ENCODE measurements at places on chromosomes 3 and 15.

GRCh38 chr3:32372213-32372490 is 19.5 kb upstream of the CMTM7 start:
- no peak for DNase-seq

- no peak for DNase-seq
Measured at GRCh38 chr3:112747624-112748023, 99.0 kb downstream of the CD200R1L start.

GRCh38 chr3:61200270-61200669 is 51.0 kb downstream of the FHIT start:
- DNase-seq, result no peak

GRCh38 chr15:33780011-33780768 is 188.1 kb upstream of the CHRM5 start:
- no peak for DNase-seq

GRCh38 chr3:24400015-24400414 is 94.6 kb downstream of the THRB start:
- DNase-seq, result no peak

DNA sequence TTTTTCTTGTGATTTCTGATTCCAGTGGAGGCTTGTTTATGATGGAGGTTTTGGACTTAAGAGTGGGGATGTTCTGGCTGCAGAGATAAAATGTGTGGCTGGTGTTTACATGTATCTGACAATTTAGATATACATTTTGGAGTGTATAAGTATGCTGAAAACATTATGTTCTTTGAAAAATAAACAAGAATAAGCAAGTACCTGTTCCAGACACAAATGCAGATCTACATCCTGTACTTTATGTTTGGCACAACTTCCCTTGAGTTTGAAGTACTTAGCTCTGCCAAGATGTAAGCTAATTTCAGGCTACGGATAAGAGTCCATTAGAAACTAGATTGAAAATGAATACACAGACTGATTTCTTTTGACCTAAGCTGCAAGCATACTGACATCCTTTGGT is 277.2 kb downstream of the CHST2 start:
- DNase-seq, result no peak

- DNase-seq, result no peak
Measured at GRCh38 chr15:63136742-63137141, 15.1 kb downstream of the LACTB start.

- DNase-seq, result no peak
Measured at GRCh38 chr3:155594526-155595187, 150.2 kb downstream of the PLCH1 start.

DNA sequence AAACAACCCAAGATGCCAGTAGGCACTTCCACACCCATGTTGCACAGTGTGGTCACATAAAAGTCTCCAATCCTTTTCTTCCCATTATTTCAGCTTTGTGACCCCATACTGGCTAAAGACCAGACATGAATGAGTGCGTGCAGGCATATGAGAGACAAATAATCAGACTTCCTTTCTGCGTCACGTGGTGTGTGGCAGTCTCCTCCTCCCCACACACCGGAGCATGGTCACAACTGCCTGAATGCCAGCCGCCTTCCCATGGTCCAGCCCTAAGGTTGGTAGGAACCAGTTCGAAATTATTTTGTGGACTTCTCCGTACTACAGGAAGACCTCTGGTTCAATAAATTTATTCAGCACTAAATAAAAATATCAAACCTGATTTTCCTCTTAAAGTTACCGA is 65.5 kb downstream of the VGLL4 start:
- DNase-seq, result no peak

- no peak for DNase-seq
Measured at GRCh38 chr15:70892912-70893560, 410 bp downstream of the LRRC49 start.

- no peak for DNase-seq
Measured at GRCh38 chr15:95024351-95024750, 793.0 kb downstream of the MCTP2 start.

- DNase-seq, result no peak
Measured at GRCh38 chr3:2041931-2042330, 56.7 kb upstream of the CNTN4 start.

- DNase-seq, result no peak
Measured at GRCh38 chr3:29156086-29156715, 124.7 kb upstream of the RBMS3 start.

DNA sequence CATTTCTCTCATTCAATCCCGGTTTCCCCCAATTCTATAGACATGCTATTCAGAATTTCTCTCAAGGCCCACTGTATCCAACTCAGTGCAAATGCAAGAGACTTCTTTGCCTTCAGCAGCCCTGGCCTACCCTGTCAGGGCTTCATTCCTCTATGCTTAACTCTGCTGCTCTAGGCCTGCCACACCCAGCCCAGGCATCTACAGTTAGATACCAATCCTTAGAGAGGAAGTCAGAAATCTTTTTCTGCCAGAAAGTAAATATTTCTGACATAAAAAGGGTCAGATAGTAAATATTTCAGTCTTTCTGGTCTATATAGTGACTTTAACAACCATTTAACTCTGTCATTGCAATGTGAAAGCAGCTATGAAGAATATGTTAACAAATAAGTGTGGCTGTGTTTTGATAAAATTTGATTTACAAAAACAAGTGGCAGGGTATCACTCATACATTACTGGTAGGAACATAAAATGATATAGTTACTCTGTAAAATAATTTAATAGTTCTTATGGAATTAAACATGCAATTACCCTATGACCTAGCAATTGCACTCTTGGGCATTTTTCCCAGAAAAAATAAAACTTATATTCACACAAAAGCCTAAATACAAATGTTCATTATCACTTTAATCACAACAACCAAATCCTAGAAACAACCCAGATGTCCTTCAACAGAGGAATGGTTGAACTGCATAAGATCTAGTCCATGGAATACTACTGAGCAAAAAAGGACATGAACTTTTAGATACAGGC is 942.0 kb downstream of the SQOR start:
- DNase-seq, result peak; percentile 8

GRCh38 chr3:23455084-23455483 is 252.0 kb downstream of the UBE2E2 start:
- DNase-seq, result peak; percentile 64

DNA sequence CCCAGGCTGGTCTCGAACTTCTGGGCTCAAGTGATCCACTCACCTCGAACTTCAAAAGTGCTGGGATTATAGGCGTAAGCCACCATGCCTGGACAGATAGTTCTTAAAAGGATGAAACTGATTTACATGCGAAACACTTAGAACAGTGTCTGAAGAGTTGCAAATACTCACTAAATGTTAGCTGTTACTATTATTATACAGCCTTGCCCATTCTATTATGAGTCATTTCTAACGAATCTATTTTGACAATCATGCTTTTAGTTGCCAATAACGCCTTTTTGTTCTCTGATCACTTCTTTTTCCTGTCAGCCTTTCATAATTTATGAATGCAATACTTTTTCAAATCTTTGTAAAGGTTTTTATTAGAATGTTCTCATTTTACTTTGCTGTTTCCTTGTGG is 112.7 kb downstream of the SNRK start:
- no peak for DNase-seq

- no peak for DNase-seq
Measured at GRCh38 chr3:4797201-4797705, 182.0 kb upstream of the BHLHE40 start.

DNA sequence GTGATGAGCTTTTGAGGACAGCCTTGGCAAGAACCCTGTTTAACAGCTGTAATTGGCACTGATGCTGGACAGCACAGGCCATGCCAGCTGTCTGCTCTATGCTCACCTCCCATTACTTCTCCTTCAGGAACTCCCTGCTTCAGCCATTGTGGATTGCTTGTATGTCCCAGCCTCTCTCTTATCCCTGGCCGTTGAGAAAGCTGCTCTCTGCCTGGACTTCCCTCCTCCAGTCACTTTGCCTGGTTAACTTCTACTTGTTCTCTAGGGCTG is 444.5 kb downstream of the EPHB1 start:
- no peak for DNase-seq

DNA sequence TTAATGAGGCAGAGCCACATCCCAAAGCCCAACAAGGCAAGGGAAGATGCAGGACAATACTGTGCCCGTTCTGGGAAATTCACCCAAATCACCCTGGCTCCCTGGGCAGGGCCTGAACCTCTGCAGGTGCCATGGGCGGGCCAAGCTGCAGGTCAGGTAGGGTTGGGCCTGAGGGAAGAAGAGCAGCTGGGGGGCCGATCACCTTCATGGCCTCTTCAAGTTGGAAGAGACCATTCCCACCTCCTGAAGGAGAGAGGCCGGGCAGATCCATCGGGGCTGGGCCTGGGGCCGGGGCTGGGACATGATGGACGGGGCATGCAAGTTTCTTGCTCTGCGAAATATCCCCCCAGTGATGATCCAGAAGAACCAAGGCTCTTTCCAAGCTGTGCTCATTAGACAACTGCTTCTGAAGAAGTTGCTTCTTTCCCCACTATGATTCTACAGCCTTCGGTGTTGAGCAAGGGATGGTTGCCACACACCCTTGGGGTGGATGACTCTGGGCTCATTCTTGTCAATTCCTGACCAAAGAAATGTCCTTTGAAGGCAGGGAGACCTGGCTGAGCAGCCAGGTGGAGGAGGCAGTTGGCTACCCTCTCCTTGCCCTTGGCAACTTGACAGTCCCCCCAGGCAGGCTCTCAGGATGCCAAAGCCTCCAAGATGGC is 38.2 kb downstream of the KLHL25 start:
- no peak for DNase-seq

- no peak for DNase-seq
Measured at GRCh38 chr3:100228247-100228646, 32.5 kb upstream of the TBC1D23 start.

GRCh38 chr3:102374863-102375634 is 59.8 kb upstream of the ZPLD1 start:
- no peak for DNase-seq

DNA sequence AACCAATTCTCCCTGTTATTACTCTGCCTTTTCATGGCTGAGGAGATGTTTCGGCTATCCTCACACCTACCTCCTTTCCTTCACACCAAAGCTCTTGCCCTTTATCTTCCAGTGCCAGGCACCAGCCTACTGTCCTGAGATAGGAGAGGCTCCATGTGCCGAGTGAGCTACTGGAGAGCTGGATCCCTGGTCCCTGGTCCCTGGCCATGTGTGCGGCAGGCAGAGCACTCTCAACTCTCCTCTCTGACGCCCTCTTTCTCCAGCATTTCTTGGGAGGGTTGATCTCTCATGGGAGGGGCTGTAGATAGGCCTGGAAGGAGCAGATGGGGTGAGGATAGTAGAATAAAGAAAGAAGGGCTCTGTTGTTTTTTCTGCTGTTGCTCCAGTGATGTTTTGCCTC is 277.1 kb upstream of the UMPS start:
- DNase-seq, result no peak

GRCh38 chr3:119582178-119582577 is 2.9 kb downstream of the ADPRH start:
- no peak for DNase-seq

GRCh38 chr3:33052671-33053070 is 44.3 kb downstream of the GLB1 start:
- DNase-seq, result no peak

GRCh38 chr15:64100958-64101357 is 5.2 kb downstream of the SNX1 start:
- no peak for DNase-seq

GRCh38 chr15:63611177-63611576 is 14.0 kb downstream of the FBXL22 start:
- DNase-seq, result no peak

DNA sequence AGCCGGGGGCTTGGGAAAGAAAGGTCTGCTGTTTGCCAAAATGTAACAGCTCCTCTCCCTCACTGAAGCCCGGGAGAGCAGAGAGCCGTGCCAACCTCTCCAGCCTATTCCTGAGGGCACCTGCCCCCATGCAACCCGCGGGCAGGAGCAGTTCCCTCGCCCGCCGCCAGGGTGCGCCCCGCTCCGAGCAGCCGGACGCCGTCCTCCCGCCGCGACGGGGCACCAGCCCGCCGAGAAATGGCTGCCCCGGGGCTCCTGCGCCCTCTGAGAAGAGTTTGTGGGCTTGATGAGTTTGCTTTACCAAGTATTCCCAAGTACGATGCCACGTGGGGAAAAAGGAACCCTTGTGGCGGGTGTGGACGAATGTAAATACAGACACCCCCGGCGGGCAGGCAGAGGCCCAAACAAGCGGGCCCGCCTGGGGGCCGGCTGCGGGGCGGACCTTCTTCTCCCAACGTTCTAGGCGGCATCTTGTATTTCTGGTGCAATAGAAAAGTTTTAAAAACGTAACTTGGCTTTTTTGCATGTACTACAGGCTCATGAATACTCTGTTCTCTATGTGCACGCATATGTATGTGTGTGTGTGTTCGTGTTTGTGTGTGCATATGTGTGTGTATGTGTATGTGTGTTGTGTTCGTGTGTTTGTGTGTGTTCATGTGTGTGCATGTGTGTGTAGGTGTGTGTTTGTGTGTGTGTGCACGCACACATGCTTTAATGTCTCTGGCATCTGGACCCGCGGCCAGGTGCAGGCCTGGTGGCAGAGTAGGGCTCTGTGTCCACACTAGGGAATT is 162.9 kb downstream of the CHSY1 start:
- DNase-seq, result no peak

GRCh38 chr15:96629511-96629910 is 299.0 kb downstream of the NR2F2 start:
- no peak for DNase-seq

GRCh38 chr15:90149609-90150340 is 47.5 kb upstream of the IDH2 start:
- DNase-seq, result no peak

GRCh38 chr3:65004306-65004705 is 316.5 kb upstream of the ADAMTS9 start:
- DNase-seq, result no peak

DNA sequence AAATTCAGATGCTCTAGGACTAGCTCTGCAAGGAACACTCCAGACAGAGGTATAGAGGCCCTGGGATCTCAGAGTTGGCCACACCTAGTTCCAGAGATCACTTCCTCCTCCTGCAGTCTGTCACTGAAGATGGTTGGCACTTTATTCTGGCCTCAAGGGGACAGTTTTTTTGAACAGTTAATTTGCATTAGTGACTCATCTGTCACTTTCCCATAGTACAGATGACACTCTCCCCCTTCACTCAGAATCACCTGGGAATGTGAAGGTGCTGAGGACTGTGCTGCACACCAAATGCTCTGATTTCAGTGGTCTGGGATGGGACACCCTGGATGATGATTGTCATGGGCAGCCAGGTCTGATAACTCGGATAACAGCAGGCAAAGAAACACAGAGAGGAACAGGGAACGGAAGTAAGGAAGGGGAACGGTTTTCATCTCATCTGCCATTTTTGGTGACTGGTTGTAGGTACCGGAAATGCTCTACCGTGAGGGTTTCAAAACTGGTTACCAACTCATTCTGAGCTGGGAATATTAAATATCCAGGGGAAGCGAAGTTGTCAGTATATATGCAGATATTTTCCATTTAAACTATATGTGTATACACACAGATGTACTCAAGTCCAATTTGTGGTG is 232.5 kb upstream of the ST8SIA2 start:
- no peak for DNase-seq

GRCh38 chr3:4838621-4839022 is 140.6 kb upstream of the BHLHE40 start:
- DNase-seq, result no peak

DNA sequence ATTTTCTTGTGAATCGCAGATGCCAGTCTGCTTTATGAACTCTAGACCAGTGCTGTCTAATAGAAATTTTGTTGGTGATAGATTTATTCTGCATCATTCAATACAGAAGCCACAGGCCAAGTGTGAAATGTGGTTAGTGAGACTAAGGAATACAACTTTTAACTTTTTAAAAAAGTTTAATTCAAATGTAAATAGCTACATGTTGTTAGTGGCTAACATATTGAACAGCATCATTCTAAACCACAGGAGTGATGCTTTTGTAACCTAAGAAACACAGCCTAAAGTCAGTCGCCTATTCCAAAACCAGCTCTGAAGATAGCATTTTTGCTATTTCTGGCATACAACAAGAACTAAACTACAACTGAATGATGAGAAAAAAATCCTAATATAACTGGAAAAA is 164.8 kb upstream of the CBLB start:
- DNase-seq, result no peak

All from GM04504 (cell line).